ENCODE measurements at places on chromosomes 13 and 19. TPM values are rescaled to one million over a fixed set of nuclear protein-coding genes. Genes with fewer than 3 reads are reported as not detected.

DNA sequence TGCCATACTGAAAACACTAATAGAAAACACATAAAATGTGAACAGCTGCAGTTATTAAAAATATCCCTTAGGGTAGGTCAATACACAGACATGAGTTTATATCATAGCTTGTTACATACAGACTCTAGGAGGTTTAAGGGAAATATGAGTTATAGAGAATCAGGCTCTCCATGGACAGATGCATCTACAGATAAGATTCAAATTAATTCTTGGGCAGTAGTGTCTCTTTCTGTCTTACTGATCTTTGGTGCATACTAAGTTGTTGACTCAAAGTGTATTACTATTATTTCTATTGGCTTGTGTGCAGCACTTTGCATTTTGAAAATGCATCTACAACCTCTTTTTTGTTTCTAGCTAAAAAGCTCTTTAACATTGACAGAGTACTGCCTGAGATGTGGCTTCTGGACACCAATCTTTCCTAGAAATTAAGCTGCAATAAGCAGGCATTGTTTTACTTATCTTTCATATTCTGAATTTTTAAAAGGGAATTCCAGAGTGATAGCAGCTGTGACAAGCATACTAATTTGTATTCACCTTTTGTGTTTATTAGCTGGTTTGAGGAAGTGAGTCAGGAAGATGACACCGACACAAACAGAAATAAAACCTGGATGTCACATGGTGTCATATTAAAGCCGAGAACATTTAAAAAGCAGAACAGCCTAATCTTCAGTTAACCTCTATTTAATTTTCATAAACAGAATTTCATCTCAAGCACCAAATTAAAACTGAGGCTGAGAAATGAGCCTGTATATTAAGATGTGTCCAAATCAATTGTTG lies 399.0 kb downstream of the PCDH9 start:
- no peak for DNase-seq

DNA sequence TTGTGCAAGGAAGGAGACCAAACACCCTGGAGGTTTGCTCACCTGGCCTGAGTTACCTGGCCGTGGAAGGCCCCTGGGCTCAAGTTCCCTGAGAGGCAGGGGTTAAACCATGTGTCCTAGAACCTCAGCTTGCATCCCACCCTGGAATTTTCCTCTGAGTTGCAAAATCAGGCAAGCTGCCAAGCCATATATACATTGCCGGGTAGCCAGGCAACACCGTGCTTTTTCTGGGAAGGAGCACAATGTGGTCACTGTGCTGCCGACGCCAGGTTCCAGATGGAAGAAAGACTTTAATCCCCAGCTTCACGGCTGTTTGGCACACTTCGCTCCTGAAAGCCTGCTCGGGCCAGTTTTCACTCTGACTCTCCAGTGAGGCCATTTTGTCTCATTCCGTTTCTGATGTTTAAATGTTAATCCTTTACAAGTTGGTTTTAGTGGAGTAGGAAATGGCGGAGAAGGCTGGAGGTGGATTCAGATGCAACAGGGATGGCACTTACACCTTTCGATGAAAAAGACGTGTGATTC lies 60.1 kb upstream of the PEG3 start:
- DNase-seq = no peak

DNA sequence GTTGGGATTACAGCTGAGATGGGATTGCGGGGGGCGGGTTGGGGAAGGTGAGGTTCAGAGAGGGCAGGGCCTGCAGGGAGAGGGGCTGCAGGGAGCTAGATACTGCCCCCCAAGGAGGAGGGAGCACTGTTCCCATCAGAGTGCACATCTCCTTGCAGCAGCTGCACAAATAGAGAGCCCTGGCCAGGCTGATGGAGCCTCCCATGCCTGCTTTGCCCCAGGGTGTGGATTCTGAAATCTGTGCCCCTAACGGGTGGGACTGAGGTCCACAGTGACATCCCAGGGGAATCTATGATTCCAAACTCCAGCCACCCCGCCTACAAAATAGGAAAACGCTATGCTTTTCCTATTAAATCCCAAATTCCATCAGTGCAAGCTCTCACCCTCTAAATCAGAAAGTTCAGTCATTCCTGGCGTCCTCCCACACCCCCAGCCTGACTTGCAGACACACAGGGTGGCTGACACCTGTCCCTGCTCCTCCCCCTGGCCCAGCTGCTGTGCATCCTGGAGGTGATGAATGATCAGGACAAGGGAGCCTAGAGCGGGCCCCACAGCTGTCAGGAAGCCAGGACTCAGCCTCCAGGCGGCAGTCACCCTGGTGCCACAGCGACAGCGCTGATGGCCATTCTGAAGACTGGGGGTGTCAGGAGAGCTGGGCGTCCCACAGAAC lies 6.3 kb upstream of the CEACAM21 start:
- DNase-seq = no peak

GRCh38 chr19:1481893-1482360 lies 2.9 kb upstream of the C19orf25 start:
- DNase-seq = no peak

- no peak for DNase-seq
Observed at GRCh38 chr13:67318398-67318797, 88.3 kb upstream of the PCDH9 start.

DNA sequence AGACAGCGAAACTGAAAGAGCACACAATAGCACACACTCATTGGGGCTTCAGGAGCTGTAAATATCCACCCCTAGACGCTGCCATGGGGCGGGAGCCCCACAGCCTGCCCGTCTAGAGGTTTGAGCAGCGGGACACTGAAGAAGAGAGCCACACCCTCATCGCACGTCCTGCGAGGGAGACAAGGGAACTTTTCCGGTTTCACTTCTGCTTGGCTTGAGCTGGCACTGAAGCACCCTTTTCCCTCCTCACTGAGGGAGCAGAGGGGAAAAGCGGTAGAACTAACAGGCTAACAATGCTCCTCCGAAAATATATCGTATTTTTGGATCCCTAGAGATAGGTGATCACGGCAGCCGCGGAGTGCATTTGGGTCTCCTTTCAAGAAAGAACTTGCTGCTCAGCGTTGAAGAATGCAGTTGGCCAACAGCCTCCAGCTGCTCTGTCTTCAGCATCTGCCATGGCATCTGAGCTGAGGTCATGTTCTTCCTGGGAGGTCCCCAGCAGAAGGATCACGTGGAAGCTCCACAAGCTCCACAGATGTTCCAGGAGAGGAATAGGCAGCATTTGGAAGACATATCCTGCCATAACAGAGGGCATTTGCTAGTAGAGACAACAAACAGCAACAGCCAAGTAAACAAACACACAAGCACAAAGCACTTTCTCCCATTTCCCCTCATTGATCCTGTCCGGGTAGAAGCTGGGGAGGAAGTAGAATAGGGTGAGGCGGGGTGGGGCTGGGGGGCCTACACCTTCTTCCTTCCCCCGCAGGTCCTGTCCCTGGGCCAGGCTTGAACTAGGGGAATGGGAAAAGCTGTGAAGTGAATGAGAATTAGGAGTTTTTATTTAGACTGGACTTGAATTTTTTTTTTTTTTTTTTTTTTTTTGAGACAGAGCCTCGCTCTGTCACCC lies 44.8 kb upstream of the ALOX5AP start:
- peak; percentile 83 for DNase-seq

DNA sequence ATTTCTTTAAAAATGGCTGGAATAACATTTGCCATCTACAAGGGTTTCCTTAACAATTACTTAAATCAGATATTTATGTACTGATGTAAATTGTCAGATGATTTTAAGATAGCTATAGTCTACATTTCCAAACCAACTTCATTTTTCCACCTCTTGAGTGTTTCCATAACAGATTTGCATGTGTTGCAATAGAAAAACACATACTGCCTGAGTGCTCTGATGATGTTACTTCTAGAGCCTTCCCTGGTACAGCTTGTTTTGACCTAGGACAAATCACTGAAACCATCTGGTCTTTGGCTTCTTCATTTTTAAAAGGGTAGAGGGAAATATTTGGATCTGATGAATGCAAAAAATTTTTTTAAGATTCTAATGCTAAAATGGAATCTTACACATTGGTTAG lies 245.9 kb downstream of the PCDH9 start:
- no peak for DNase-seq

GRCh38 chr13:38703255-38703654 lies 16.4 kb downstream of the FREM2 start:
- no peak for DNase-seq

DNA sequence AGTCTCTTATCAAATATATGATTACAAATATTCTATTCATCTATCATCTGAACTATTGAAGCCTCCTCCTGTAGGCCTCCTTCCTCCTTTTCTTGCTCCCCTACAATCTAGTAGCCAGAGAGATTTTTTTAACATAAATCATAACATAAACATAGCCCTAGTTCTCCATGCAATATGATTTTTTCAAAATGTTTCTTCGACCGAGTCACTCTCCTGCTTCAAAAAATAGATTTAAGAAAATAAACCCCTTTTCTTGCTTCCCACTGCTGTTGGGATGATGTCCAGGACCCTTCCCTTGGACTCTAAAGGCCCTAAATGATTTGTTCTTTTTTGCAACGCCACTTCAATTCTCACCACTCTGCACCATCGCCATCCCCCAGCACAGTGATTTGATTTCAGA lies 319.7 kb upstream of the TSHZ3 start:
- no peak for DNase-seq

- DNase-seq = no peak
Observed at GRCh38 chr19:16104722-16105121, 7.0 kb upstream of the RAB8A start.

DNA sequence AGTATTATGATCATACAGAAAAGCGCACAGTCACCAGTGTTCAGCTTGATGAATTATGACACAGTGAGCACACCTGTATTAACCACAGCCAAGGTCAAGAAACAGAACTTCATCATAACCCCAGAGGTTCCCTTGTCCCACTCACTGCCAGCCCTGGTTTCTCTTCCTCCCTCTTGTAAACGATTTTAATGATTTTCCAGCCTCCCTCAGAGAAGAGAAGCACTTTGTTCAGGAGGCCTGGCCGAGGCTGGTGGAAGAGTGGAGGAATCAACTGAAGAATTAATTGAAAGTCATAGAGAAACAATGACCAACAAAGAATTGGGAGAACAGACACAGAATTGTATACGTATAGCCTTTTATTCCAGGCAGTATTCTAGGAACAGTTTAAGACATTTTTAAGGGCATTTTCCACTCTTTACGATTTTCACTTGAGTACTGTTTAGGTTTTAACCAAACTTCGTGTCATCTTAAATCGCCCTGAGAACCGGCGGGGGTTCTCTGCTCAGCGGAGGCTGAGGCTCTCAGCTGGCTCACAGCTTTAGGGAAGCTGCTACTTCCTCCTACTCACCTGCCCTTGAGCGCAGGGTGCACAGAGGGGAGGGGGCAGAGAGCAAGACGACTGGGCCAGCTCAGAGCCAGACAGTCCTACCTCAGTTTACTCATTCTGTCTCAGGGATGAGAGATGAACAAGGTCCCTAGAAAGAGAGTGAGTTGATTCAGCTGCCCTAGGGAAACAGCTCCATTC lies 108.6 kb downstream of the AKAP11 start:
- DNase-seq = no peak

DNA sequence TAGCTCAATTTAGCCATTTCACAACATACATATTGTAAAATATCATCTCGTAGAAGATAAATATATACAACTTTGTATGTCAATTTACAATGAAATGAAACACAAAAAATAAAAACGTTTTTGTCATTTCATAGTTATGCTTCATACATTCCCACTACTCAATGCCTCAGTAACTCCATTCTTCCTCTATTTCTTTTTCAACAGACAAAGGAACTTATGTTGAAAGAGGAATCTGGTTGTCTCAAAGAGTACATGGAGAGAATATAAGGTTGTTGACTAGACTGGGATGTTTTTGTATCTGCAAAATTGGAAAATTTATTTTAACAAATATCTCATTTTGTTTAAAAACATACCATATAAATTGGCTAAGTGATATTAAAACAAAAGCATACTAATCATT lies 12.8 kb downstream of the KCTD12 start:
- no peak for DNase-seq

- no peak for DNase-seq
Observed at GRCh38 chr19:45827459-45828093, 12.5 kb upstream of the RSPH6A start.

DNA sequence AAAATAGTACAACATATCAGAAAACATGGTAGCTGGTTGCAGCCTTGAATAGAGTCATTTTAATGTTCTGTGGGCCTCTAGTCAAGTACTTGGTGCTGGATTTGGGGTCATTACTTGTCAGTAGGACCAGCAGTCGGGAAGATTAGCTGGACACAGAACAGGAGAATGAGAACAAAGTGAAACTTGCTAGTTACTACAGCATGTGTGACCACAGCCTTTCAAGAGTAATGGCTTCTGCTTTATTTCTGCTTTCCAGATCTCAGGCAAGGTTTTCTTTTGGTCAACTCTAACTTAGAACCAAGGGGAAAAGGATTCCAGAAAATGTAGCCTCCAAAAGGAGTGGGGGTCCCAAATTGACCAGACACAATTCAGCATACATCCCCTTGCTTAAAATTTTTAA lies 17.1 kb upstream of the VWA8 start:
- no peak for DNase-seq

- DNase-seq = no peak
Observed at GRCh38 chr19:11425719-11426457, 6.8 kb upstream of the RGL3 start.

DNA sequence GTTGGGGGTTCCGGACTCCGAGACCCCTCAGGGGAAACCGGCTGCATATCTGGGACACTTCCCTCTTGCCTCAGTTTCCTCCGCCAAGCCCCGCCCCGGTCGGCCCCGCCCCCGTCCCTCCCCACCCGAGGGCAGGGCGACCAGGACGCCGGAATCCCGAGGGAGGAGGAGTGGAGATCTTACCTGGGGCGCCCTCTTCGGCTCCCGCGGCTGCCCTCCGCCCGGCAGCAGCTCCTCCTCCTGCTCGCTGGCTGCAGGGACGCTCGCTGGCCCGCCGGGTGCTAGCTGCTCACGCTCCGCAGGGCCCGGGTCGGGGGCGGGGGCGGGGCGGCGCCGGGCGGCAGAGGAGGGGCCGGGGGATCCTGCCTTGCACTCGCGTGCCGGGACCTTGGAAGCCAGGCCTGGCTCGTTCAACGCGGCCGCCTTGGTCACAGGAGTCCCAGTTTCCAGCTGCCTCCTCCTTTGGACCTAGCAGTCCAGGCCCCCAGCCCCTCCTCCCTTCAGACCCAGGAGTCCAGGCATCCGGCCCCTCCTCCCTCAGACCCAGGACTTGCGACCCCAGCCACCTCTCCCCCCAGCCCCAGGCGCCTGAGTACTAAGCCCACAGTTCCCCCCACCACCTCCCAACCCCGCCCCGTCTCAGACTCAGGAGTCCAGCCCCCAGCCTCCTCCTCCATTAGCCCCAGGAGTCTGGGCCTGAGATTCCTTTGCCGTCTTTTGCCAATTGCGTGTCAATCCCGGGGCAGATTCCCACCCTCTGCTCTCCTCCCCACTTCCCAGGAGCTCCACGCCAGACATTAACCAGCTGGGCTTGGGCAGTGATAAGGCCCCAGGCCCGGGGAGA lies at the start of gene NTF4:
Gene NTF4, minus strand, starts transcription at position 51 of the 844 bp plus-strand sequence. CDS start 2,821 bp downstream, outside the sequence.
- DNase-seq = no peak

- DNase-seq = no peak
Observed at GRCh38 chr13:106129273-106129672, 406.2 kb downstream of the EFNB2 start.

GRCh38 chr19:51020988-51021651 lies 1.6 kb upstream of the KLK10 start:
- DNase-seq = no peak

- peak; percentile 52 for DNase-seq
Observed at GRCh38 chr13:37460166-37460565, 138.4 kb downstream of the POSTN start.

Gene FFAR1
- not detected for polyA plus RNA-seq

Gene TBXA2R
- 0.54 TPM for polyA plus RNA-seq

Gene RHPN2
- 9.9 TPM for polyA plus RNA-seq

Gene CASP14
- polyA plus RNA-seq = not detected

Gene B9D2
- 10.9 TPM for polyA plus RNA-seq

Gene LACC1
- 6.9 TPM for polyA plus RNA-seq

Gene CPB2
- not detected for polyA plus RNA-seq

Gene IL11
- polyA plus RNA-seq = 11.9 TPM

Gene JAK3
- polyA plus RNA-seq = 6.1 TPM

Gene ZNF43
- 1.8 TPM for polyA plus RNA-seq

All from BJ (cell line).